ENCODE measurements at places on chromosomes 1 and 21.

DNA sequence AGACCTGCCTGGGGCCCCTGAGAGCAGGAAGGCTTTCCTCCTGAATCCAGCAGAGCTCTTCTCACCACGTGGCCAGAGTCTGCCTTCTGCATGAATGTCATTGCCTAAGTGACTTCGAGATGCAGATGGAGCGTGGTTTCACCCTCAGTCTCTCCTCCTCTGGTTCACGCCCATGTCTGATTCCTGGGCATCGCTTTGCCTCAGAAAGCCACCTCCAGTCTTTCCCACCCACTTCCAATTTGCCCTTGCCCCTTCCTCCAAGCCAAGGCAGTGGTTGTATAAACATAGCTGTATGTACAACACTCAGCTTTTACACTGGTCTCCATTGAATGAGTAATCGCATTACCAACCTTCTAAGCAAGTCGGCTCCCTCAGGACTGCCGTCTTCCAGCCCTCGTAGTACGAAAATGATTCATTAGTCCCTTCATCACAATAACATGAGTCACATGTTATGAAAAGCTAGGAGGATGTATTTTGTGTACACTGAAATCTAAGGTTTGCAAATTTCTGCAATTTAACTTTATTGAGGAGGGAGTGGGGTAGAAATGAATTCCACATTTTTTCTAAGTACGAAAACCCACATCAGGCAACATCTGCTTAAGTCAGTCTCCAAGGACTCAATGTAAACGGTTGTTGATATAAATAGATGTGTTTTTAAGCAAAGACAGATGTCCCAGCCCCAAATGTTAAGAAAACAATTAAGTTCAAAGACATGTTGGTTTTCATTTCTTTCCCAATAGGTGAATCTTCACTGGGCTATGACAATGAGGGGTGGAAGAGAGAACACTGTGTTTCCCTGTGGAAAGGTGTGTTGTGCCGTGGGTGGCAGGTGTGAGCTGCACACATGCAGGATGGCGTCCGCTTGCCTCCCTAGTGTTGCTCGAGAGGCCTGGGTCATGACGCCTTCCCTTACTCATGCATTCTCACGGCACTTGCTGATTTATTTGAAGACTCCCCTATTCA, 32.3 kb upstream of the ETS2 start:
- H3K4me1 ChIP-seq = peaks cover 12% of the 10 kb centered on the region
- no peak overlapping the region for H3K4me3 ChIP-seq
- H3K27ac ChIP-seq = no peak overlapping the region
- DNase-seq = peak; percentile 97
- H3K36me3 ChIP-seq = no peaks in the 10 kb centered on the region
- H3K27me3 ChIP-seq = no peaks in the 10 kb centered on the region

DNA sequence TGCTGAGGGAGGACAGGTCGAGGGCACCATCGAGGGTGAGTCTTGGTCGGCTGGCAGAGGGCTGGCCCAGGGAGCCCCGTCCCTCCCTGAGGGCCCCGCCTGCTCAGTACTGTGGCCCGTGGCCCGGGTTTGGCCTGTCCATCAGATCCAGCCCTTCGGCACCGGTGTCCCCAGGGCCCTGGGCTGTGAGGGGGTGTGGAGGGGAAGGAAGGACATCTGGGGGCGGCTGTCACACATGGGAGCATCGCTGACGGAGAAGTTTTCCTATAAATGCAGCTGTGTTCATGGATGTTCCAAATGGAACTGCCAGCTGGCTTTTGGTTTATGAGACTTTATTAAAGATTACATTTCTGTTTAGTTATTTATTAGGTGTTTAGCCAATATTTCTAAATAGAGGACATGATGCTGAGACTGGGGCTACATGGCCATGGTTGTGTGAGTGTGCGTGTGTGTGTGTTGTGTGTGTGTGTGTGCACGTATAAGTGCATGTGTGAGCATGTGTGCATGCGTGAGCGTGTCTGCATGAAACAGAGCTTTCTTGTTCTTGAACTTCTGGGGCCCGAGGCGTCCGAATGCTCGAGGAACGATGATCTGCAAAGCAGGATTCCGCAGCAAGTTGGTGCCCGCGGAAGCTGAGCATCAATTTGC, 54.3 kb downstream of the SLX9 start:
- H3K4me1 ChIP-seq = peaks cover 26% of the 10 kb centered on the region
- H3K36me3 ChIP-seq = no peaks in the 10 kb centered on the region
- no peak for DNase-seq
- no peak overlapping the region for H3K4me3 ChIP-seq
- peaks cover 43% of the 10 kb centered on the region for H3K27me3 ChIP-seq

DNA sequence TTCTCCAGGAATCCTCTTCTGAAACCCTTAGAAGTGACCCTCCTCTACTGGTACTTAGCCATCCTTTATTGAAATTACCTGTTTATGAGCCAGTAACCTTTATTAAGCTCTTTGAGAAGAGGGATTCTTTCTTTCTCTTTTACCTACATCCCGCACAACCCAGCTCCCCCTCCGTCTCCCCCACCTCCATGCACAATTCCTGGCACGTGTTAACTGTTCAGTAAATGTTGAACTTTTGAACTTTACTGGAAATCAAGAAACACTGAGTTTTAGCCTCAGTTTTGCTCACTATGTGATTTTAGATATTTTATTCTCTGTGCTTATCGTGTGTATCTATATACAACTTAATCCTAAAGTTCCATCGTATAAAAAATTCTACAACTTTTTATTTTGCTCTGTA, 1.8 kb downstream of the TMED5 start:
- no peak overlapping the region for H3K27ac ChIP-seq
- H3K27me3 ChIP-seq = no peaks in the 10 kb centered on the region
- peak overlapping the region; percentile 99 for H3K4me3 ChIP-seq
- peaks cover 2% of the 10 kb centered on the region for H3K4me1 ChIP-seq

DNA sequence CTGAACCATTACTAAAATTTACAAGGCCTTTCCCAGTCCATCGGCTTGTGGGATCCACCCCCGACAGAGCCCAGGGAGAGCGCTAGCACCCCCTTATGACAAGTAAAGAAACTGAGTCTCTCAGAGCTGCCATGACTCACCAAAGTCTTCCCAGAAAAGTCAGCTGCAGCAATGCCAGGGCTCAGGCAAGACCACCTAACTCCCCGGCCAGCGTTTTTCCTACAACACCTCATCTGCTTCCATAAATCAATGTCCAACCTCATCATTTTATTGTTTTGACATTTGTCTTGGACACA, 15.0 kb downstream of the DHCR24 start:
- peaks cover 74% of the 10 kb centered on the region for H3K36me3 ChIP-seq
- H3K4me3 ChIP-seq = no peak overlapping the region
- no peak overlapping the region for H3K27ac ChIP-seq
- peaks cover 27% of the 10 kb centered on the region for H3K4me1 ChIP-seq
- H3K27me3 ChIP-seq = no peaks in the 10 kb centered on the region

DNA sequence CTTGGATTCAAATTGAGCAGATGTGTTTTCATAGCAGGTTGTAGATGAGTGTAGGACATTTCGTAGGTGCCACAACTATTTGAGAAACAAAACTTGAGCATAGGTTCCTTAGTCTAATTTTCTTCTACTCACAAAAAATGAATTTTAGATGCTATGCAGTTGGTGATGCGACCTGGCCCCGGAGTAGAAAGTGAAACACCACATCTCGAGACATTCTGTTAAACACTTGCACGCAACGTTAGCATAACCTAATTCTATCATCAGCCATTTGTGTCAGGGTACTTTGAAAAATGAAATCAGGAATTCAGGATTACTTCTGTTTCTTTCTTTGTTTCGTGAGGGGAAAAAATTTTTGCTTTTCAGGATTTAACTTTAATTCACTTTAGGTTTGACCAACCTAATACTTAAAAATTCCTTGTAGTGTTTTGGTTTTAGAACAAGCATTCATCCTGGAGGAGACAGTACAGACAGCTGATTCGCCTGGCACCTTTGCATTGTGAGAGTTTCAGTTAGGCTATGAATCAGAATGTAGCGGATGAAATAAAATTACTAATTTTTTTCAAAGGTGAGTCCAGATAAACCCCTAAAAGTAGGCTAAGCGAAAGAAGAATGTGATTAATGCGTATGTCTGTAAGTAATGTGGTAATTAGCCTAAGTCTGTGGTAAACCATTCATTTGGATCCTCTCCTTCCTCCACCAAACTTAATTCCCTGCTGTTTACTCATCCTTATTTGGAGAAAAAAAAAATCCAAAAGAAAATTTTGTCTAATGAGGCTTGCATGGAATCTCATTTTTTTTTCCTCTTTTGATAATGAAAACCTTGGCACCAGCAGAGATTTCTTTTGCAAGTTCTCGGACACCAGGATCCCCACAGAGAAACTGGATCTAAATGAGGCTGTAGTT, 44.9 kb downstream of the MAP3K21 start:
- H3K4me1 ChIP-seq = peaks cover 5% of the 10 kb centered on the region
- no peak overlapping the region for H3K4me3 ChIP-seq
- H3K27me3 ChIP-seq = no peaks in the 10 kb centered on the region
- H3K36me3 ChIP-seq = peaks cover 6% of the 10 kb centered on the region

DNA sequence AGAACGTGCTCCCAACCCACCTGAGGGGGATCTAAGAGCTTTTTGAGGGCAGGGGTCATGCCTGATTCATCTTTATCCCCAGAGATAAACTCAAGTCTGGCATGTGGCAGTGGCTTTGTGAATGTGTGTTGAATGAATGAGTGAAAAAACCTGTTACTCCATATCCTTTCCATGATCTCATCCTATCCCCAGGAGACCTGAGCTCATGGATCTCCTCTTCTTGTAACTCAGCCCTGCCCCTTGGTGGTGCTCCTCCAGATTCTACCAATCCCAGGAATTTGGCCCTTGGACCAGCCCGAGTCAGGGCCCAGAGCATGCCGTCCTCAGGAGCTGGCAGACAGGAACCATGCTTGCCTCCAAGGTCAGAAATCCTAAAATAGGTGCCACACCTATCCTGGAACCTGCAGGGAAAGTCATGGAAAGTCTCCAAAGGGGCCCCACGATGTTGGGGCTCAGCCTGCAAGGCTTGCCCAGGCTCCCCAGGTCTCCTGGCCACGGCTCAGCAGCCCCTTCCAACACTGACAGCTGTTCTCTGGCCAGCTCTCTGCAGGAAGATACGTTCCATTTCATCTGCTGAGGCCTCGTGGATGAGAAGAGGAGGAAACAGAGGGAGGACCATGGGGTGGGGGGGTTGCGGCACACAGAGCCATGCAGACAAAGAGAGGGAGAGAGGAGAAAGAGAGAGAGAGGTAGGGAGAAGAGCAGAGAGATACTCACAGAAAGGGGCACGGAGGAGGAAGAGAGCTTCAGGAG, 214.6 kb downstream of the TRABD2B start:
- H3K36me3 ChIP-seq = no peaks in the 10 kb centered on the region
- H3K27ac ChIP-seq = no peak overlapping the region
- H3K4me1 ChIP-seq = peaks cover 1% of the 10 kb centered on the region
- no peak overlapping the region for H3K4me3 ChIP-seq
- no peak for DNase-seq

DNA sequence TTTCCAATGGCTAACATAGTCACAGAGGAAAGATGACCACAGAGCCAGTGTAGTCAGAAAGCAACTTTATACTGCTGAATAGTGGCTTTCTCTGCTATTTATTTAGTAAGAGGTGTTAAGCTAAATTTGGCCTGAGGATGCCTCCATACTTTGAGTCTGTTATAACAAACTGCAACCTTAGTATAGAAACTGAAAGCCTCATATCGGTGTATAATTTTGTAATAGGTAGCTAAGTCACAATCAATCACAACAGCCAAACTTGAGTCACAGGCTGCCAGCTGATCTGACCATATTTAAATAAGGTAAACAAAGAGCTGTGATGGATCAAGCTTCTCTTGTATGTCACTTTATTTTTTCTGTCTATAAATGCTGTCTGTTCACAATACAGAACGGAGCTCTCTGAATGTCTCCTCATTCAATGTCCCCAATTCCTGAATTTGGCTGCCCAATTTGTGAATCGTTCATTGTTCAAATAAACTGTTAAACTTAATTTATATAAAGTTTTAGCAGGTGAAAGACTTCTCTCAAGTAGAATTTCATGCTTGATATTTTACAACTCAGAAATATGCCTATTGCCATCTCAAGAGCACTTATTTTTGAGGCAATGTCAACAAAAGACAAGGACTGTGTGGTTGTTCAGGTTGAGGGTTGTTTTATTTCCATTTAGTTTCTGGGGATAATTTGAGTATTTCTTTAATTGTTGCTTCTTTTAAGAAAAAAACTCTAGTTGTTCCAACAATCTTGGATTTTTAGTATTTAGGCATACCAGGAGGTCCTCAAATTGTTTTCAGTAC, 339.7 kb upstream of the B3GALT2 start:
- DNase-seq = no peak
- no peak overlapping the region for H3K27ac ChIP-seq
- no peaks in the 10 kb centered on the region for H3K36me3 ChIP-seq
- no peaks in the 10 kb centered on the region for H3K4me1 ChIP-seq
- H3K4me3 ChIP-seq = no peak overlapping the region

GRCh38 chr1:5724847-5725246, 267.4 kb downstream of the NPHP4 start:
- DNase-seq = no peak
- H3K27ac ChIP-seq = no peak overlapping the region
- no peaks in the 10 kb centered on the region for H3K36me3 ChIP-seq
- no peaks in the 10 kb centered on the region for H3K4me1 ChIP-seq
- no peak overlapping the region for H3K4me3 ChIP-seq
- no peaks in the 10 kb centered on the region for H3K27me3 ChIP-seq

DNA sequence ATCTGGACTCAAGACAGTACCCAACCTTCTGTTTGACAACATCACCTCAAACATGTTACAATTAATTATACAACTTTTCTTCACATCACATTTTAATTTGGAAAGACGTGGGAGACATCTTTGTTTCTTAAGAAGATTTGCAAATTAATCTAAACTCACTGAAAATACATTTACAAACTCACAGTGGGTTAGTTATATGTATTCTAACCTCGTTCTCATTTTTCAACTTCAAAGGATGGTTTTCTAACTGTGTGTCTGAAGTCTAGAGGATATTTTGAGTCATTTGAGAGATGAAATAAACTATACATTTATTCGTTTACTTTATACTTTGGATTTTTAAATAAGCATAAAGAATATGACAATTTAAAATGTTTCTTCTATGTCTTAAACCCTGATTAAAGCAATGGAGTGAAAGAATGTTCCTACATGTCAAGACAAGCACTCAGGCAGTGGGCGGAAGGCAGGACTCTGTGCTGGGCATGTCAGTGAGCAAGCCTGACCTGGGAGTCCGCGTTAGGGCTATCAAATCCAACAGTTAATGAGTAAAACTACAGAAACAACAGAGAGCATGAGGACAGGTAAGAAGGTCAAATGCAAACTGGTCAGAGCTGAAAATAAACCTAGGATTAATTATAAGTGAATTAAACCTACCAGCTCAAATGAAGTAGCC, 76.5 kb upstream of the CTTNBP2NL start:
- DNase-seq = no peak
- no peaks in the 10 kb centered on the region for H3K4me1 ChIP-seq
- H3K27ac ChIP-seq = no peak overlapping the region
- no peaks in the 10 kb centered on the region for H3K36me3 ChIP-seq
- no peak overlapping the region for H3K4me3 ChIP-seq

GRCh38 chr1:62336995-62337705, 17.9 kb upstream of the KANK4 start:
- DNase-seq = no peak
- peaks cover 3% of the 10 kb centered on the region for H3K4me1 ChIP-seq
- no peak overlapping the region for H3K27ac ChIP-seq
- H3K36me3 ChIP-seq = no peaks in the 10 kb centered on the region
- no peak overlapping the region for H3K4me3 ChIP-seq

Data from mesenchymal stem cell (in vitro differentiated cells and primary cell).